ENCODE measurements at places on chromosomes 16 and 17.

DNA sequence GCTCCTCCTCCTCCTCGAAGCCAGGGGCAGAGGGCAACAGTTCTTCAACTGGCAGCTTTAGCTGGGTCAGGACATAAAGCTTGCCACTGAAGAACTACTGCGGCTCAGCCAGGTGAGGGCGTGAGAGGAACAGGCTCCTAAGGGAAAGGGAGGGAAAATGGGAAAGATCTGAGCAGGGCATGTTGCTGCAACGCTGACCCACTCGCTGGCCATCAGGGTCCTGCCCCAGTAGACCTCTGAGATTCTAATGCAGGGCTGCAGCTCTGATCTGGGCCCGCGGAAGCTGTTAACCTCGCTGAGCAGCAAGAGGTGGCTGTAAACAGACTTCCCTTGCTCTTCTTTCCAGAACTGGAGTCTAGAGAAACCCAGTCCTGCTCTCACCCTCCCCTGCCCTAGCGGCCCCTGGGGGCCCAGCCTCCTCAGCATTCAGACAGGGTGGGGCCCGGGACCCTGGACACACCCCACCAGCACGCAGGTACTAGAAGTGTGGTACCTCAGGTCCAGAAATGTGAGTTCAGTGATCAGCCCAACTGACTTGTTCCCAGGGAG, 3.8 kb upstream of the TLCD2 start:
- no peak for DNase-seq

DNA sequence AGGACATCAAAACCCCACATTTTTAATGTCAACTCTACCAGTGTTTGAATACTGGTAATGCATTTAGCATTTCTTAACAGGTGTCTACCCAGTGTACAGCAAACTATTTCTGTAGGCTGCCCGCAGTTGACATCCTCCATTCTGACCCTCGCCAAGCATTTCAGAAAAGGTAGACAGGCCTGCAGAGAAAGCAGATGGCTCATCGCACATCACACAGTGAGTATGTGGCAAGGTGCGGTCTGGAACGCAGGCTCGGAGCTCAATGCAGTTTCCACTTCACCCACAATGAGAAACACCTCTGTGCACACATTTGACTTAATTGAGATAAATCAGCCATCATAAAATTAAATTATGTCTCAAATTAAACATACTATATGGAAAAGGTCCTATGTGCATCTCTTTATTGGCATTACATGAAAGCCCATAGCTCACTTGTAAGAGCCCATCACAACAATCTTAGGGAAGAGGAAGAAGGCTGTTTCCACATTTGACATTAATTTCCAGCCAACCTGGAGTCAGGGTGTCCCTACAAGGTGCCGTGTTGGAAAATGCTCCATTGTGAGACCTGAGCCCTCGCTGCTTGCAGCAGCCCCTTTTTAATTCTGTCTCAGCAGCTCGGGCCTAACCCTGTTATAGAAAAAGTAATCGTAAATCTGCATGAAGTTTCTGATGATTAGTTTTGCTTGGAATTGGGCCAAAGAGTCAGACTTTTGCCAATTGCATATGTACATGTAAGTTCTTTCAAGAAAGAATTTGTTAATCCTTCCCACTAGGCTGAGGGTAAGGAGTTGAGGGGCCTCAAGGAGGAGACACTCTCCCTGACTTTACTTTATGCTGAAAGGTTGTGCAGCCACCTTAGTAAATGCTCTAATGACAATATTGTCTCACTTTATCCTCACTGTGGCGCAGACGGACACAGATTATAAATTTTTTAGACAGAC, 378.7 kb upstream of the DYNLRB2 start:
- no peak for DNase-seq

DNA sequence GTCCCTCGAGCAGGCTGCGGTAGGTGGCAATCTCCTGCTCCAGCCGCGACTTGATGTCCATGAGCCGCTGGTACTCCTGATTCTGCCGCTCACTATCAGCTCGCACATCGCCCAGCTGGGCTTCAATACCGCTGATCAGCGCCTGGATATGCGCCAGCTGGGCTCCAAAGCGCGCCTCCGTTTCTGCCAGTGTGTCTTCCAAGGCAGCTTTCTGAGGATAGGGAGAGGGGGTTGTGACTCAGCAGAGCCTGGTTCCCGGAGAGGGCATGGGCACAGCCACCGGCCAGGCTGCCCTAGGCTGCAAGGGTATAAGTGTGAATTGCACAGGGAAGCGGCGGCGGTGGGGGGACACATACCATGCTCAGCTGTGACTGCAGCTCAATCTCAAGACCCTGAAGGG, 4.3 kb downstream of the KRT19 start:
- no peak for DNase-seq

GRCh38 chr17:79324194-79324593, 249.6 kb downstream of the ENGASE start:
- no peak for DNase-seq

- DNase-seq = no peak
Measured at GRCh38 chr16:46763147-46763546, 15.0 kb upstream of the MYLK3 start.

- no peak for DNase-seq
Measured at GRCh38 chr16:6068063-6068462, 970.5 kb upstream of the EEF2KMT start.

DNA sequence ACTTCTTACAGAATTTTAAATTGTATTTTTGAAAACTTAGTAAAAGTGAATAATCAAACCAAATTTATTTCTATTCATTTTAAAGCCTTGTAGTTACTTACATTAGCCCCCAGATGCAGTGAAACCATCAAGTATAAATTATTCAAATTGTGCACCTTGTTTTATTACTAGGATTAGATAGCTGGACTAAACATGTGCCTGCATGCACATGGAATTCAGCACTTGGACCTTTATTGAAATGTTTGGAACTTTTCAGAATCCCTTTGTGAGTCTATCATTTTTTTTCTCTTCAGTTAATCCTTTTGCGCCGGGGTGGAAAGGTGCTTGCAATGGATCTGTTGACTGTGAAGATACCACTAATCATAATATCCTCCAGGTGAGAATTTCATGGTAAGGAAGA, 4.7 kb downstream of the ZPBP2 start:
- no peak for DNase-seq

DNA sequence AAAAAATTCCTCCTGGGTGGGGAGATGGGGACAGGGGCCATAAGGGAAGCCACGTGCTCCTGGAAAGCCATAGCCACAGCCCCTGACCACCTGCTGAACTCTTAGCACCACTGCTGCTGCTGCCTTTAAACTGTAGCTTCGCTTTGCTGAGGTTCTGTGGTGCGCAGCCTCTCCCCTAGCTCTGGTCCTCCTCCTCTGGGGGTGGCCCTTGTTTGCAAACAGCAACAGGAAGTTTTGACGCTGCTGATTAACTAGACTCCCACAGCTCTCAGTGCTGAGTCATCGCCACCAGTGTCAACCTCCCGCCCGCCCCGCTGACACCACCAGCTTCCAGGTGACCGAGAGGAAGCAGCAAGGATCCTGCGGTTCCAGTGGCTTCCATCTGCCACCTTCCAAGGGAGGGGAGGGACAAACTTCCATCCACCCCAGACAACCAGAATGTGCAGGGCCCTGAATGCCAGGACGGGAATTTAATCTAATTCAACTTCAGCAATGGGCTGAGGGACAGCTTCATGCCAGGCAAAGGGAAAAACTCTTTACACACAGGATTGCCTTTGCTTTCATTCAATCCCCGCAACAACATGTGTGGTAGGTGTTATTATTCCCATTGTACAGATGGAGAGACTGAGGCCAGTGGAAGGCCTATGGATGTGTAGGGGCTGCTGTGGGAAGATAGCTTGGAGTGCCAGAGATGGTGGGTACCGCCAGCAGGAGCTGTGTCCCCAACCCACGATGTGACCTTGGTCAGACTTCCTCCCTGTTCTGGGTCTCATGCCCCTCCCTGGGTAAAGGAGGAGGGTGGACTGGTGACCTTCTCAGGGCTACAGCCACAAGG, 8.1 kb upstream of the KIFC3 start:
- peak; percentile 45 for DNase-seq

- DNase-seq = no peak
Measured at GRCh38 chr17:34861864-34862263, 99.4 kb downstream of the CCT6B start.

GRCh38 chr17:7969433-7969832, 33.0 kb upstream of the GUCY2D start:
- DNase-seq = no peak

DNA sequence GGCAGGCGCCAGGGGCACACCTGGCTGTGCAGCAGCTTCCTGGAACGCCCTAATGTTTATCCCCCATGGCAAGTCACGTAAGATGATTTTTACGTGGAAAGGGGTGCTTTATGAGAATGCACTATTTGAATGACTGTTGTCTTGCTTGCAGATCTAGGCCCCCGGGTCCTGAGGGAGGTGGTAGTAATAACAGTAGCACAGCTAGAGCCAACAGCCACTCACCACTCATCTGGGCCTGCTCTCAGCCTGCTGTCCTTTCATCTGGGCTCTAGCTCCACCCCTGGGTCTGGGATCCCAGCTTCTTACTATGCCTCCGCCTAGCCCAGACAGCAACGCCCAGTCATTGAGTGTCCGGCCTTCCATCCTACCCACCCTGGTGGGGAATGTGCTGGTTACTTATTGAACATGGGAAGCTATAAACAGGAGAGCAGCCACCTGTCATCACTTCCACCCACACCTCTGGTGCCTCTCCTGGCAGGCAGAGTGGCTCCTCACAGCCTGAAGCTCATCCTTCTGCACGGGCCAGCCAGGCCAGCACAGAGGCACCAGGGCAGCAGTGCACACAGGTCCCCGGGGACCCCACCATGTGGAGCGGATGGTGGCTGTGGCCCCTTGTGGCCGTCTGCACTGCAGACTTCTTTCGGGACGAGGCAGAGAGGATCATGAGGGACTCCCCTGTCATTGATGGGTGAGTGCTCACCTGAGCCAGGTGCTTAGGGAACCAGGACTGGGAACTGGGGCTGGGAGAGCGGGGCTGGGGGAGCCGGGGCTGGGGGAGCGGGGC, 16.6 kb downstream of the DPEP1 start:
- no peak for DNase-seq

GRCh38 chr17:58315281-58315711, 13.3 kb downstream of the TSPOAP1 start:
- DNase-seq = peak; percentile 28

DNA sequence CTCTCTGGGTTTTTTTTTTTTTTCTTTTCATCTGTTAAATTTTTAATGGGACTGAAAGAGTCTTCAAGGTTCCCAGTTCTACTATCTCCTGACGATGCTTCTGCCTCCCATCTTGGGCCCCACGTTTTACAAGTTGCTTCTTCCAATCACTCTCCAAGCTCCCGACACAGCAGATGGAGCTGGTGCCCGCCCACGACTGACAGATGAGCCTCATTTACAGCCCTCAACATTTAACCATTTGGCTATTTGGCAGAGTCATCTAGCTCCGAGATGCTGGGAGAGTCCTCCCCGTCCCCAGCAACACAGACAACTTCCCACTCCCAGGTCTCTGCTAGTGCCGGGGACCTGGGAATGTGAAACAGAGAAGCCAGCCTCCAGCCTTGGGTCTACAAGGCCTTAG, 276.9 kb downstream of the SHISA9 start:
- DNase-seq = no peak

GRCh38 chr17:34307110-34307509, 12.1 kb upstream of the CCL8 start:
- no peak for DNase-seq

DNA sequence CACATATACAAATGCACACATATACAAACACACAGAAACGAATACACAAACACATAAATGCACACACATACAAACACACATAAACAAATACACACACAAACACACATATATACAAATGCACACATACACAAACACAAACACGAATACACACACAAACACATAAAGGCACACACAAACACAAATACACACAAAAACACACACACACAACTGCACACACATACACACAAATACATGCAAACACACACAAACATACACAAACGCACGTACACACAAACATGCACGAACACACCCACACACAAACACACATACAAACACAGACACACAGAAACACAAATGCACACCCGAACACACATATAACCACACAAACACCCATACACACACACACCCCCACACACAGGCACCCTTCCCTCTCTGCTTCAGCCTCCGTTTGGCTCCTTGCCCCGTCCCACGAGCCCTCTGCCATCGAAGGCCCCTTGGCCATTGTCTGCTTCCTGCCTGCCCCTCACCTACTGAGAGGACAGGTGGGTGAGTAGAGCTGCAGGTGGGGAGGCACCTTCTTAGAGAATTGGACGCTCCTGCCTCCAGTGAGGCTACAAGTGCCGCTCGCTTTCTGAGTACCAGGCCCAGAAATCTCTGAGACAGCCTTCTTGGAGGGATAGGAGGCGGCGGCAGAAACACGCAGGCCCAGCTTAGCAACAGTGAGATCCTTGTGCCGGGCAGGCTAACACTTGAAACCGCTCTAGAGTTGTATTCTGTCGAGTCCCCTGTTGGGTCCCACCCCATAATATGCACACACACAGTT, 331.2 kb downstream of the FOXL1 start:
- no peak for DNase-seq

DNA sequence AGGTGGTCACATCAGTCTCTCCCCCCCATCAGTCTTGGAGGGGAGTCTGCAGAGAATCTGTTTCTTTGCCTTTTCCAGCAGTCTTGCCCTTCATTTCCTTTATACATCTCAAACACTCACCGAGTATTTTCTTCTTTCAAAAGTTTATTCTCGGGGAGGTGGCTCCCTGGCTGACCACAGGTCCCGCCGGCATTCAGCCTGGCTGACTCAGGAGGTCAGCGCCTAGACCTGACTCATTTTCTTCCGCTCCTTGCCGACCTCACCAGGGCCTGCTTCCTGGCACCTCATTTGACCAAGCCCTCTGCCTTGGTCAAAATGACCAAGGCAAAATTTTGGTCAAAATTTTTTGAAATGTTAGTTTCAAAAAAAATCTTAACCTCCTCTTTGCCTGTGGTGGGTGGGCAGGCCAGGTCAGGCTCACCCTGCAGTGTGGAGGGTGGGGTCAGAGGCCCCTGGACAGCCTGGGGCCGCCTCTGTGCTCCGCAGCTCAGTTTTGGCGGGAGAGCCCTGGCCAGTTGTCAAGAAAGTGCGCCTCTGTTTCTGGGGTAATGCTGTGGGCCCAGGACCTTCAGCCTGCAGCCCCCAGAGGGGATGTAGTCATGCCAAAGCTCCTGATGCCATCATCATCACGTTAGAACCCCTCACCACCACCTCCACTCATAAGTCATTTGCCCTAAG, 165.6 kb downstream of the SPECC1 start:
- DNase-seq = no peak

DNA sequence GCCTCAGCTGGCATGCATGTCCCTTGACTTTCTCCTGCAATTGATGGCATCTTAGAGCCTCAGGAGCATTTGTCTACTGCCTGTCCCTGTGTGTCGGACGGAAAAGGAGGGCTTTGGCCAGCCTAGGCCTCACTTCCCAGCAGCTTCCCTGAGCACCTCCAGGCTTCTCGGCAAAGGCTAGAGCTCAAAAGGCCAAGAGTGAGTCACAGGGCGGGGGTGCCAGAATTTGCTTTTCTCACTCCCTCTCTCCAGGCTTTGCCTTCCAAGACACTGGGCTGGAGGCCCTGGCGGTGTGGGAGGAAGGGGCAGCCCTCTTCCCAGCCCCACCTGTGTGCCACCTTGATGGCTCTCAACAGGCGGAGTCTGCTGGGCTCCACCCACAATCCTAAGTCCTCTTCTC, 107.3 kb upstream of the MAF start:
- no peak for DNase-seq
